Stimulated activated CD4-positive, alpha-beta T cell treated with anti-CD3 and anti-CD28 coated beads, TNF-alpha, amount 100 ng/mL, for 24 hours (primary cell): ENCODE measurements at places on chromosomes 3 and 15.

GRCh38 chr3:187027531-187028278 is 97.4 kb downstream of the ST6GAL1 start:
- DNase-seq, result peak; percentile 35

GRCh38 chr3:63909431-63909830 is 2.8 kb downstream of the SCAANT1 start:
- DNase-seq, result no peak

DNA sequence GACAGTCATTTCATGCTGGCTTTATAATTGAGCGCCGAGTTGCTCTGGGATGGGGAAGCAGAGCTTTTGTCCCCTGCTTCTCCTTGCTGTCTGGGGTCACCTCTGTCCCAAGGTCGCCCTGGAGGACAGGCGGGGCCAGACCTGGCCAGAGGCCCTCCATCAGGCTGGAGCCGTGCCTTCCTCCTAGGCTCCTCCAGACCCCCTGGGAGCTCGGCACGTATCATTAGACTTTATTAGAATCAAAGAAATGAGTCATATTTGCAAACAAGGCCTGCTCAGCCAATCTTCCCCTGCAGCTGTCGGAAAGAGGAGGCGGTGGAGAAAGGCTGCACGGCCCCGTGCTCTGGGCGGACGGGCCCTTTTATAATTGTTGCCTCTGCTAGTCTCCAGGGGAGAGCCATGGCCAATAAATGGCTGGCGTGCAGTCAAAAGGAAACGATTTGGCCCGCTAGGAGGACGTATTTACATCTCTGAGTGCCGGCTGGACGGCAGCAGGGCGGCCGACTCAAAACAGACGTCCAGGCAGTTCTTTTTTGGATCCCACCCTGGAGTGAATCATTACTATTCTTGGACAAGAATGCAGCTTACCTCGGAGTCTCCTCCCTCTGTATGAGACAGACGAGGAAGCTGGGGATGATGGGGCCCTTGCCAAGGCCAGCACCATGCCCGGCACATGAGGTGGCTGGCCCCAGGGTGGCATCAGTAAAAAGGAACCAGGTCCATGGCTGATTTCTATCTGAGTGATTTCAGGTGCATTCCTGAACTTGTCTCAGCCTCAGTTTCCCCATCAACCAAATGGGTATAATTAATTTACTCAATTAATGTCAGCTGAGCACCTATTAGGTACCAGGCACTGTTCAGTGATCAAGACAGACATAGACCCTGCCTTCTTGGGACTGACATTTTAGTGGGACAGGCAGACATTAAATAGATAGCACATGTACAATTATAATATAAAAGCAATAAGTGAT is 50.6 kb downstream of the SLC6A6 start:
- no peak for DNase-seq

GRCh38 chr15:100780208-100780800 is 99.3 kb upstream of the ALDH1A3 start:
- DNase-seq, result no peak

DNA sequence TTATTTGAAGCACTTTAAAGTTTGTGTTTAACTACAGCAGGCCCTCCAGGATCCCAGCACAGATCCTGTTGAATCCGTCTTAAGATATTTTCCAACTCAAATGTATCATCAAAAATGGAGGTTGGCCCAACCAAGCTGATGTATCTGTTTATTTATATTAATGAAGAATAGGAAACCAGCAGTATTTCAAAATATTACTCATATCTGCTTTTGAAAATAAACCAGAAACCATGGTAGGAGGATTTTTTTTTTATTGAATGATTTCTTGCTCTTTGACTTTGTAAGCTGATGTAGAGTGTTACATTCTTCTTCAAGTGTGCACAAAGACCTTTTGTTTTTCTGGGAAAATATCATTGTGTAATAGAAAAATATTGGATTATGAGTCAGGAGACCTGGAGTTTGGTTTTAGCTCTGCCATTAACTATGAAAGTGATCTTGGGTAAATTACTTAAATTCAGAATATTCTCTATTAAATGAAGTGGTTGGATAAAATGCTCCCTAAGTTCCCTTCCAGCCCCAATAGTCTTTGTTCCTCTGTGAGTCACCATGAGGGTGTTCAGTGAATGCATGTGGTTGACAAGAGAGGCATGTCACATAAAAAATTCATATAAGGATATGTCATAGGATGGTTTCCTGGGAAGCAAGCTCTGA is 221.3 kb upstream of the GAP43 start:
- no peak for DNase-seq

DNA sequence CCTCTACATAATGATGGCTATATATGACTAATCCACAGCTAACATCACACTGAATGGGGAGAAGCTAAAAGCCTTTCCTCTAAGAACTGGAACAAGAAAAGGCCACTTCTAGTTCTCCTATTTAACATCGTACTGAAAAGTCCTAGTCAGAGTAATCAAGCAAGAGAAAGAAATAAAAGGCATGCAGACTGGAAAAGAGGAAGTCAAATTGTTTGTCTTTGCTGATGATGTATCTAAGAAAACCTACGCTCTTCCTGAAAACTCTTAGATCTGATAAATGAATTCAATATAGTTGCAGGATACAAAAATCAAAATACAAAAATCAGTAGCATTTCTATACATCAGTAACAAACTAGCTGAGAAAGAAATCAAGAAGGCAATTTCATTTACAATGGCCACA is 116.9 kb downstream of the TP63 start:
- DNase-seq, result no peak

DNA sequence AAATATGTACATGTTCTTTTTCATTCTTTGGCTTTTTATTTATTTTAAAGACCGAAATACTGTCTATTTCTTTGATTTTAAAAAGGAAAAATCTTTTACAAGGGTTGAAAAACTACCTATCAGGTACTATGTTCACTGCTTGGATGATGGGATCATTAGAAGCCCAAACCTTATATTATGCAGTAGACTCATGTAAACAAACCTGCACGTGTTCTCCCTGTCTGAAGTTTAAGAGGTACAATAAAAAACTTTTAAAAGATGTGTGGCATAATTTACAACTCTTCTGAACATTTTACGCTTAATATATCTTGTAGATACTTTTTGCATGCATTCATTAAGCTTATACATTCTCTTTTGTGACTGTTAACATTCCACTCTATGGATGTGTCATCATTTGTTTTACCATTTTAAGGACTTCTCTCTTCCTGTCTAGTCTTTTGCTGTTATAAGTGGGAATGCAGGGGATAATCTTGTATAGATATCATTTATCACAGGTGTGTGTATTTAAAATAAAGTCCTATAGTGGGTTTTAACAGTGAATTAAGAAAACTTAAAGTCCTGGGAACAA is 6.2 kb downstream of the MGA start:
- no peak for DNase-seq

GRCh38 chr15:33029109-33029652 is 165.3 kb downstream of the FMN1 start:
- no peak for DNase-seq

DNA sequence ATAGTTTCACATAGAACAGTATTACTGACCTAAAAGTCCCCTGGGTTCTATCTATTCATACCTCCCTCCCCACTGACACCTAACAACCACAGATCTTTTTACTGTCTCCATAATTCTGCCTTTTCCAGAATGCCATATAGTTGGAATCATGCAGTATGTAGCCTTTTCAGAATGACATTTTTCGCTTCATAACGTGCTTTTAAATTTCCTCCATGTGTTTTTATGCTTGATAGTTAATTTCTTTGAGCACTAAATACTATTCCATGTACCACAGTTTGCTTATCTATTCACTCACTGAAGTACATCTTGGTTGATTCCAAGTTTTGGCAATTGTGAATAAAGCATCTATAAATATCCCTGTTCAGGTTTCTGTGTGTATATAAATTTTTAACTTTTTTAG is 77.7 kb upstream of the GPR149 start:
- DNase-seq, result no peak

- DNase-seq, result no peak
These were observed 49.9 kb downstream of the SLC25A26 start for GRCh38 chr3:66270701-66271100.

GRCh38 chr3:152267831-152268554 is 736 bp upstream of the MBNL1 start:
- no peak for DNase-seq

DNA sequence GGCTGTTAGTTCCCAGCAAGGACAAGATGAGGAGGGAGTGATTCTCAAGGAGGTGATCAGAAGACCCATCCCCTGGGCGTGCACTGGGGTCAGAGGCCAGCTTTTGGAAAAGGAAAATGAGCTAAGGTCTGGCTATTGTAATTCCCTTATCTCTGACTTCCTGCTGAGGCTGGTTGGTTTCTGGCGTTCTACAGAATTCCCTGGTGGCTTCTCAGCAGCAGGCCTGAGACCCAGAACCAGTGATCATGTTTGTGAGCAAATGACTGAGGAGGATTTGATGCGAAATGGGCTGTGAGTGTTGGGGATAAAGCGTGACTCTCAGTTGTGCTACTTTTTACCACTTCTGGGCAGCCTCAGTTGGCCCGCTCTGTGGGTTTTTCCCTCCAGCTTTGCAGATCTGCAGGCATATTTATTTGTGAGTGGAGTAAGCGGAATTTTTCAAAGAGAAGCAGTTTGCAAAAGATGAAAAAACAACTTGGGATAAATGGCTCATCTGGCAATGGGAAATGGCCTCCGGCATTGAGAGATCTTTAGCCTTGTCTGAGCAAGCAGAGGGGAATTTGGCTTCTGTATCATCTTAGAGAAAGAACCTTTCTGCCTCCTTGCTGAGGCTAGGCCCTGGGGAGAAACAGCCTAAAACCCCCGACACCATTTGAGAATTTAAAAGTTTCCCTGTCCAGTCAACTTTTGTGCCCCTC is 102.7 kb downstream of the SLCO3A1 start:
- DNase-seq, result no peak

DNA sequence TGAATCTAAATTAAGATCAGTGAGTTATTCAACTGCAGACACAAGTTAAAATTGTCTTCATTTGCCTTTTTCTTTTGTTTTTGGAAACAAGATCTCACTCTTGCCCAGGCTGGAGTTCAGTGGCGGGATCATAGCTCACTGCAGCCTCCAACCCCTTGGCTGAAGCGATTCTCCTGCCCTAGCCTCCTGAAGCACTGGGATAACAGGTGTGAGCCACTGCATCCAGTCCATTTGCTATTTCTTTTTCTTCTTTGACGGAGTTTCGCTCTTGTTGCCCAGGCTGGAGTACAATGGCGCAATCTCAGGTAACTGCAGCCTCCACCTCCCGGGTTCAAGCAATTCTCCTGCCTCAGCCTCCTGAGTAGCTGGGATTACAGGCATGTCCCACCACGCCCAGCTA is 10.3 kb downstream of the RNF168 start:
- no peak for DNase-seq

DNA sequence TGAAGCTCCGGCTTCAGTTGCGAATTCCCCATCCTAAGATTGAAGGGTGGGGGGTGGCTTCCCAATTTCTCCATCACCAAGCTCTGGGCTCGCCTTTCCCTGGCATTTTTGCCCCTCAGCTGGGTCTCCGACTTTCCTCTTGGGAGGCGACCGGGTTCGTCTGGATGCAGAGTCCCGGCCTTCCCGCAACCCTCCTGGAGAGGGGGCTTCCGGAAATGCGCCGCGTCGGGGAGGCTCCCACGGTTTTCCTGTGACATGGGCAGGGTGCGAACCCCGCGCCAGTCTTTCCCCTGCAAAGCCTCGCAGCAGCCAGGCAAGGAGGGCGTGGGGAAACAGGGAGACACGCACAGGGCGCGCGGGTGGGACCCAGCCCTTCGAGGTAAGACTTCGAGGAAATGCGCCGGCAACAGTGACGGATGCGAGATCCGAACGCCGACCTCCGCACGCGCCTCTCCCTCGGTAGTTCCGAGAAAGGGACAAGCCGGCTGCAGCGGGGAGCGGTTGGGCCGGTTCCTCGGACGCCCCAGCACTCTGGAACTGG is 466 bp upstream of the HCN4 start:
- DNase-seq, result no peak

DNA sequence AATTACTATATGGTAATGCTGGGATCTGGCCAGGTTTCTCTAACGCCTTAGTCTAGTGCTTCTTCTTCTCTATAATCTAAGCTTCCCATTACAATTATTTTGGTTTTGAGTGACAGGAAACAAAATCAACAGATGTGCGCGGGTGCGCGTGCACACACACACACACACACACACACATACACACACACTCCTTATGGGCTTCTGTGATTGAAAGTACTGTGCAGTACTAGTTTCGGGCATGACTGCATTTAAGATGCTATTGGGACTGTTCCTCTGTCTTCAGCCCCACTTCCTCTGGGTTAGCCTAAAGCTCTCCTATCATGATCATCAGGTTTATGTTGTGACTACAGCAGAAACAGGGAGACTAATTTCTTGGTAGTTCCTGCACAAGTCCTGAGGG is 32.2 kb downstream of the EPHB1 start:
- DNase-seq, result no peak

- no peak for DNase-seq
These were observed 316.4 kb upstream of the CFAP20DC start for GRCh38 chr3:59366218-59366617.

DNA sequence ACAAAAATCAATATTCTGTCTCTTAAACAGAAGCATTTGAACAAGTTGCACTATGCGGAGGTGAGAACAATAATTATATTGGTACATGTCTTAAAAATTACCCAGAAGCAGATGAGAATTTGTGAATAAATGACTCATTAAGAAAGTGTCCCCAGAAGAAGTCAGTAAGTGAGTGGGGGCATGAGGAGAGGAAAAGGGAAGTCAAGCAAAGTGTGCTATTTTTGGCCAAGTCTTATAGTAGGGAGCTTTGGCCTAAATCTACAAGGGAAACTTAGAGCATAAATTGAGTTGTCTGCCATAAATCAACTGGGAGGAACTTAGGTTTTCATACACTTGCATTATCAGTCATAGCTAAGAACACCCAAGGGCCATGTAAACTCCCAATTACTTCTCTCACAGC is 86.9 kb upstream of the SATB1 start:
- no peak for DNase-seq

DNA sequence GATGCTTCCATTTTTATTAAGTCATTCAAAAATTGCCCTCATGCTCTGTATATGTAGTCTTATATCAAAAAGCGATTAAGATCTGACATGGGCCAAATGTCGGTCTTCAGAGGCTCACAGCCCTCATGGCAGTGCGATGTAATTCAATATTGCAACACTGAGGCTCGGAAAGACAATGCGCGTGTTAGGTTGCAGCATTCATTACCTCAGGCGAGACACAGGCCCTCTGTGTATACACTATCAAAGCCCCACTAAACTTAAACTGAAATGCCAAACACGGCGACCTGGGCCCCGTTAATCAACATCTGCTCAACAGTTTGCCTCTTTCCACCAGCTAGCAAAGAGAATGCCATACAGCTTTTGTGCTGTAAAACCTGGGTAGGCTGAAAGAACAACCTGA is 413.4 kb downstream of the ERC2 start:
- DNase-seq, result no peak

GRCh38 chr3:30547716-30548115 is 58.7 kb upstream of the TGFBR2 start:
- no peak for DNase-seq

GRCh38 chr15:52113708-52114107 is 1.1 kb upstream of the BCL2L10 start:
- DNase-seq, result no peak

DNA sequence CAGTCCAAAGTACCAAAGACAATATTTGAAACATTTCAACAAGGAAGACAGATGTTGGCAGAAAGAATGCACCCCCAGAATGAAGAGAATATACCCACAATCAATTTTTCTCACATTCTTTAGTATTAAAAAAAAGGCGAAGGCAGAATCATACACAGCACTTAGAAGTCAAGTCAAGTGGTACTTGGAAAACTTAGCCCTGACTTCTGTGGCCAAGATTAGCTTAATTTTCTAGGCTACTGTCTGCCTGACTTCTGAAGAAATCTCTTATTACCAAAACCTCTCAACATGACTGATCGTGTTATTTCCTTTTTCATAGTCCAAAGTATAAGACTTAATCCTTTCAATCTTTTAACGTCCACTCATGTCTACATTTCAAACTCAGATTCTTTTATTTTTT is 60.7 kb downstream of the PBRM1 start:
- DNase-seq, result no peak
